Left renal pelvis (tissue), 4 donors: ENCODE measurements at places on chromosomes 2 and 18. TPM values are rescaled to one million over a fixed set of nuclear protein-coding genes. Genes with fewer than 3 reads are reported as not detected.

Gene FHL2
- 31.7 TPM for polyA plus RNA-seq

Gene GKN2
- polyA plus RNA-seq: not detected

Gene CRYGD
- not detected for polyA plus RNA-seq

Gene SLC5A7
- 0.79 TPM for polyA plus RNA-seq

DNA sequence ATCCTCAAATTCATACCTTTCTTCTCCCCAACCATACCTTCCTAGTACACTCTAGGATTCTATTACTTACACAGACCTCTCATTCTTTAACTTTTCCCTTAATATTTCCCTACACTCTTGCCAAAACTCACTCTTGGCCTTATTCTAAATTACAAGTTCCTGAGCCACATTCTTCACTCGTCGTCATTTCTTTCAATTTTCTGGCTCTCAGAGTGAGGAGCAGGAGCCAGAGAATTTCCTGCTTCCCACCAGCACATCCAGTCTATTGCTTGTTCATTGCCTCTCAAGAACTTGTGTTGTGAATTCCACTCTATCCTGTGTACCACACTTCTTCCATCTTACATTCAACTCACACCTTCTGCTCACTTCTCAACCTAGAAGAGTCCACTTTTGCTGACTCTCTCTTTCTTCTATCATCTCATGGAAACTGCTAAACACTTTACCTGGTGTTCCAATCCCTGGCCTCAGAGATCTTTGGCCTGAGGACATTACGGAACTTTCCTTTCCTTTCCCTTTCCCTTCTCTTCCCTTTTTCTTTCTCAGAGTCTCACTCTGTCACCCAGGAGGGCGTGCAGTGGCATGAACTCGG, 171.6 kb downstream of the PLCL1 start:
- no peak for DNase-seq

DNA sequence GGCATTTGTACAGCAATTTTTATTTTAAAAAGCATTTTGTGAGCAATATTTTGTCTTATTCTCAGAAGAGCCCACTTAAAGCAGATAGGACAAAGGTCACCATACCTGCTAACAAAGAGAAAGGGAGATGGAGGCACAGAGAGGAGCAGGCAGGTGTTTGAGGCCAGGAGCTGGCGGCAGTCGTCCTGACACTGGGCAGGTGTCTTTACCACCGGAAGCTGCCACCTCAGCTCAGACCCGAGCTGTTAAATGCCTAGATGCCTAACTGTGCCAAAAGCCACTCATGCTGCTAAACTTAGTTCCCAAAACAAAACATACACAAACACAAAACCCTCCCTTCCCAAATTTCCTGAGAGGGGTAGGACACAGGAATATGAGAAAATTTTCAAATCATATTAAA, 120.9 kb downstream of the CNTNAP5 start:
- DNase-seq: no peak

DNA sequence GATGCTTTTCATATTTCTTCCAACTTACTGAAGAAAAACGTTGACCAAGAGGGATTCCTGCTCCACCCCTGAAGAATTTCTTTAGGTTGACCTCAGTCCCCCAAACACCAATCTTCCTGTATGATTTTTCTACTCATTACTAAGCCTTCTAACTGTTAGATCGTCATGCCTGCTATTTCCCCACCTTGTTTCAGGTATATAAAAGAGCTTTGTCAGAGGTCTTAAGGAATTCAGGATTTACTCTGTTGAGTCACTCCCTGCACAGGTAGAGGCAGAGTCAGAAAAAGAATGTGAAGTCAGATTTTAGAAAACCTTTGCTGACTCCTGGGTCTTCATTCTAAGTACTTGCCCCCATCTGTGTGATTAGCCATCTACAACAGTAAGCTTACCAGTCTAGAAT, 83.8 kb upstream of the NOSTRIN start:
- no peak for DNase-seq

DNA sequence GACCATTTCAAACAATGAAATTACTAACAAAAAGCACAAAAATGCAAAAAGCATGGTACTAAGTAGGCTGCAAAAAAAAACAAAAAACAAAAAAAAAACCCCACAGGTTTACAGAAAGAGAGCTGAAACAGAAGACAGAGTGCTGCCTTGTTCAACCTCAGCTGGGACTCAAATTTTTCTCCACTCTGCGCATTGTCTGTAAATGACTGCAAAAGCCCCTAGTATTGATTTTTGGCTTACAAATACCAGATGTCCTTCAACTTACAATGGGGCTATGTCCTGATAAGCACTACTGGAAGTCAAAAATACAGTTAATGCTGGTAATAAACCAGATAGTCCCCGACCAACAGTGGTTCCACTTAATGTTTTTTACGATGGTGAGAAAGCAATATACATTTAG, 42.2 kb downstream of the UBE2E3 start:
- no peak for DNase-seq

DNA sequence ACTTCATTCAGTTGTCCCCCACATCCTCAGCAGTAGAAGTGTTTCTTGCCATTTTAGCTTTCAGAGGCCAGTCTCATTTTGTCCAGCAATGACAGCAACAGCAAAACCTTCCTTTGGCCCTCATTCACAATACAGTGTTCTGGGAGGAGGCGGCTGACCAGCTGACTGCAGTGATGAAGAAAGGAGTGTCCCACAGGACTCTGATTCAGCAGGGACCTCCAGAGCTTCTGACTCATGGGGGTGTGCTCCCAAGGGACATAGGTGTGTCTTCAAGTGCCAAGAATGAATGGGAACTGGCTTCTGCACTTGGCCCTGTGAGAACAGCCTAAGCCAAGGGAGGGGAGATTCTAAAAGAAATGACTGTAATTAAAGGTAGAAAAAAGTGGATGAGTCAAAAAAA, 147.0 kb upstream of the PELI1 start:
- DNase-seq: no peak

DNA sequence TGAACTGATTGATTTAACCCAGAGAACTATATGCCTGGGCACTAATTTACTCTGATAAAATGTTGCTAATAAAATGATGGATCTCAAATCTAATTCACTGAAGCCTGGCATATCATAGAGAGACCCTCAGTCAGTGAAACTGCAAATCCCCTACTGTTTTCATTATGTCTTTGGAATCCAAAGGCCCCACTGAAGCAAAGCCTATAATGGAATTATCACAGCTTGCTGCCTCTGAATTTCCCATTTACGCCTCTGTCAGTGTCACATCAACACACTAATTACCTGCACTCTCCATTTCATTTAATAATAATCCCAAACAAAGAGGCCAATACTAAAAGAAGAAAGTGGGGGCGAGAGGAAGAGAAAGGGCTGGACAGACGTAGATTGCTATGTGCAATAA, 470.9 kb downstream of the MBD2 start:
- no peak for DNase-seq

DNA sequence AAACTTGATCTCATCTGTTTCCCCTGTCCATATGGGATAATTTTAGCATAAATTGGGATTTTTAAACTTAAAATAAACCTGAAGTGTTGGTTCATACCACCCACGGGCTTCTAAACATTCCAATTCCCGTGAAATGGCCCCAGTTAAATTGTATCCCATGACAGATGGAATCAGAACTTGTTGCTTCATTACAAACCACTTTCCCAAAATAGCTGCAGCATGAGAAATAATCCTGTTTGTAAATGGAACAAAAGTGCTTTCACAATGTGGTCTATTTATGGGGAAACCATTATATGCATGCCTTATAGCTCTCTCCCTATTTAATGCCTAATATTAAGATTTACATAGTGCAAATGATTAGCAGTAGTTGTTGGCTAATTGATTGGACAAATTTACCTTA, 15.9 kb downstream of the SCG2 start:
- DNase-seq: no peak
